ENCODE measurements at places on chromosomes 5 and 9.

GRCh38 chr9:18869725-18870124 is 163.3 kb downstream of the SAXO1 start:
- no peak for DNase-seq

DNA sequence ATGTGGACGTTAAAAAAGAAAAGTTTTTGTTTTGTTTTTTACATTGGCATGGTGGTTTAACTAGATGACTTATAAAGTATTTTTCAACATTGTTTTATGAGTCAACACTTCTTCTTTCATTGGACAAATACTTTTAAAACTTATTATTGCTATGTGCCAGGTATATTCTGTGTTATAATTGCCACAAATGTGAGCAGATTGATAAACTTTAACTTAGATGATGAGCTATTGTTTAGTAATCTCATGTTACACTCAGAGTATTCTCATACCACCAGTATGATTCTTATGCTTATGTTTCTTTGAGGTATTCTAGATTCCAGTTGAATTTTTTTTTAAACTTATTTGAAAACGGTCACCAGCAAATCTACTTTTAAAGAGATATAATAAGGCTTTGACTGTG is 60.3 kb downstream of the RASA1 start:
- DNase-seq = no peak

DNA sequence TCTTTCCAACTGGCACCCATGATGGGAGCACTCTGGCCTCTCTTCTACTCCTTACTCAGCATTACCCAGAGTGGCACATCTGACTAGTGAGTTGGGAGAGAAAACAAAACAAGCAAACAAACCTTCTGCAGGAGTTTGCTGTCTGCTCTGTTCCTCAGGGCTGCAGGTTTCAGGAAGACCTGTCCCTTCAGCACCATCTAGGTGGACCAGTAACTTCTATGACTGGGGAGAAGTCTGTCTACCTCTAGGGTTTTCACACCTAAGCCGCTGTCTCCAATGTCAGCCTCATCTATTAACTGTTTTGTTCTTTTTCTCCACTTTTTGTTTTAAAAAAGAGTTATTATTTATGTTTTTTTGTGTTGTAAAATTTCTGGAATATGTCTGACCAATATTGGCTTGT is 58.7 kb downstream of the RAB3C start:
- no peak for DNase-seq

GRCh38 chr5:75138689-75139088 is 86.3 kb upstream of the GCNT4 start:
- DNase-seq = no peak

DNA sequence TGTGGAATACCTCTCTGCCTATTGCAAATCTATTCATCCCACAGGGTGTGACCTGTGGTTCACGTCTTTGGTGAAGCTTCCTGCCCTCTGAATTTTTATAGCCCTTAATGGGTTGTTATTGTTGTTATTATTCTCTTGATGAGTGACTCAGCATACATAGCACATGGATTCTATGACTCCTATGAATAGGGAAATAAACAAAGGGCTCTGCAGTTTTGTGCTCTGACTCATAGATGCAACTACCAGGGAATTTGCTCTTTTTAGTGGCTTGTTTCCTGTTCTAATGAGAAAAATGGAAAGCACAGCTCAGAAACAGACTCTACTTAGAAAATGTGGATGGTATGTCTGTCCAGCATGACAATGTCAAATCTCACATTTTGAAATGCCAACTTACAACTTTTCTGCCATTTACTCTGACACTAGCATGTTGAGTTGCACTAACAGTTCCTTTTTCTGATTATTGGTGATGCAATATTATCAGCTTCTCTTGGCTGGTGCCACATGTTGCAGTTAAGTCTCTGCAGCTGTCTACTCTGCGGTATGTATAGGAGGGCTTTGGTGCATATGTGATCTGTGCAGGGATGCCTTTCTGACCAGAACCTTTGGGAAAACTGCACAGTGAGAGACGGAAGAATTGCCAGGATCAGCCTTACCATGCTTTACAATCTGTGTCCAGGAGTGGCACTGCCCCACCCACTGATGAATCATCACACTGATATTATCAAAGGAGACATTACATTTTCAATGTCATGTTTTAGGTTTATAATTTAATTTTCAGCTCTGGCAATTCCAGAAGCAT is 996.4 kb upstream of the WWC1 start:
- DNase-seq = peak; percentile 76

DNA sequence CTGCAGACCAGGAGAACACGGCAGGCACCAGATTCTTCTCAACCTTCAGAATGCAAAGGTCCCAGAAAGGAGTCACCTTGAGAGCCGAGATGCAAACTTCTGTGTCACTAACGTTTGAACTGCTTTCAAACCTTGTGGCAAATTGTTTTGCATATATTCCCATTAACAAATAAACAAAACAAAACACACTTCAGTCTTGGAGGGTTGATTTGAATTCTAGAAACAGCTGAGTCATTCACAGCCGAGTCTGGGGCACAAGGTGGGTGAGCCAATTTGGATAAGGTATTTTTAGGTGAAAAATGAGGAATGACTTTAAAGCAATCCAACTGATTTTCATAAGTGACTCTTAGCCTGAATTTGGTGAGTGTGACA is 38.8 kb upstream of the ANKRD33B start:
- no peak for DNase-seq

DNA sequence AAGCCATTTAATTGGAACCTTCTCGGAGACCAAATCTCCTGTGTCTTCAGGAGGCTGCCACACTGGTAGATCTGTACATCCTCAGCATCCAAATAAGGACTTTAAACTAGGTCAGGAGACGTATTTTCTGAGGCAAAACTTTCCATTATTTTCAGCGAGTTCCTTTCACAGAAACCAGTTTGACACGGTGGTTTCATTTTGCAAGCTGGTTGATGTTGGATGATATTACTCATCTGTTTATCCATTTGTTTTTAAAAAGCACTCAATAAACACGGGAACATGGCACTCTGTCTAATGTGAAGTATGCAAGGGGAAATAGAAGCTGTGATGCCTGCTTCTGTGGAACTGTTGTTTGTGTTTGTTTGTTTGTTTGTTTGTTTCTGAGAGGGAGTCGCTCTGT is 199.6 kb downstream of the ERCC6L2 start:
- DNase-seq = no peak

DNA sequence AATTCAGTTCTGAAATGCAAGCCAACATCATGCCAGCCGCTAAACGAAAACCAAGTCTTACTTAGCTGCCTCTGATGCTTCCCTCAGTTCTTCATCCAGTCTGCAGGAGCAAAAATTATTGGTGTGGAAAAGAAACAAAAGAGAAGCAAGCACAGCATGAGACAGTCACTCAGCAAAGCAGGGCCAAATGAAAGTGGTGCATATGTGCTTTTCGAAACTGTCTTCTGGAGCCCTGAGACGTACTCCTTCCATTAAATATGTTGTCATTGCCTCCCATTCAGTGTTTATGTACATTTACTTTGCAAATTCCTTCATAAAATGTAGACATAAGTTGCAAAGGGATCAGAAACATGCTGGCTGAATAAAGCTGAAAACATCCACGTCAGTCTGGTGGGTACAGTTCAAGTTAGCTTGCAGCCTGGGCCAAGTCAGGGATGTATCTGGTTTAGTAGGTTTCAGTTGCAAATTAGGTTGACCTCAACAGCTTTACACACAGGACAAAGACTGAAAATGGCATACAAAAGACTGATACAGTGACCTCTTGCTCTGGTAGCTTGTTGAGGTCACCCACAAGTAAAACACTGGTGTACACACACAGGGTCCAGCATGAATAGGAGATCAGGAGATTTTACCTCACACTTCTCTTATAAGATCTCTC is 139.7 kb upstream of the PCA3 start:
- DNase-seq = no peak

GRCh38 chr5:99191206-99191745 is 262.5 kb upstream of the CHD1 start:
- no peak for DNase-seq

DNA sequence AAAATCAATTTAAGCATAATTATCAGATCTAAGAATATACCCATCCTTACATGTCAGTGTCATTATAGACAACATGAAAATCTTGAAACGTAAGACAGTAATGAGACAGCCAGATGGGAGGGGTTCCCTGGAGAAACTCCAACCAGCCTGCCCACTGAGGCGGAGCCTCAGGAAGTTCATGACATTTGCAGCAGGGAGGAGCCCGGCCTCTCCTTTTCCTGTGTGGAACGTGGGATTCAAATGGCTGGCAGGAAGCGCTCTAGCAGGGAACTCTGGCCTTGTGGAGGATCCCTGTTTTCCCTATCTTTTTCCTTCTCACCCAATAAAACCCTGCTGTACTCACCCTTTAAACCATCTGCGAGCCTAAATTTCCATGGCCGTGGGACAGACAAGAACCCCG is 176.6 kb upstream of the KCNN2 start:
- no peak for DNase-seq

DNA sequence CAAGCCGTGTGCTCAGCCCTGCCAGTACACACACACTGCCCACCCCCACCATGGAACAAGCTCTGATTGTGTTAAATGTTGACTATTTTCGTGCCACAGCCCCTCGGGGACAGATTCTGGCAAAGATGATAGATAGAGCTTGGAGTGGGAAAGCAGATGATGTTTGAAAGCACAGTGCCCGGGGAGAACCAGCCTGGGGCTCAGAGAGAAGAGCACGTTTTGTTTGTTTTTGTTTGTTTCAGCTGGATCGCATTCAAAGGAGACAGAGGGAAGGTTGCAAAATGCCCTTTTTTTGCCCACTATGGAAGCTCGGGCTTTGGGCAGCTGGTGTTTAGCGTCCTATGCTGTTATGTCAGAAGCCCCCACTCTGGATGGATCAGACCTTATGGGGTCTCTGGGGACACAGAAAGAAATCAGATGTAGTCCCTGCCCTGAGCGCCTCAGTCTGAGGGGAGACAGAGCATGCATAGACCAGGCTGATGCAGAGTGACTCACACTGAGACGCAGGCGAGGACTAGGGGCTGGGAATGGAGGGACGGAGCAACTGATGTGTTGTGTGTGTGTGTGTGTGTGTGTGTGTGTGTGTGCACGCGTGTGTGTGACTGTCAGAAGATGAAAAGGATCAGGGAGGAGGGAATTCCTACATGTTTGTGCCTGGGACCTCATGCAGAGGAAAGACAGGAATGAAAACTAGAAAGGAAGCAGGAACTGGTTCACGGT is 229.7 kb downstream of the MELK start:
- DNase-seq = no peak

DNA sequence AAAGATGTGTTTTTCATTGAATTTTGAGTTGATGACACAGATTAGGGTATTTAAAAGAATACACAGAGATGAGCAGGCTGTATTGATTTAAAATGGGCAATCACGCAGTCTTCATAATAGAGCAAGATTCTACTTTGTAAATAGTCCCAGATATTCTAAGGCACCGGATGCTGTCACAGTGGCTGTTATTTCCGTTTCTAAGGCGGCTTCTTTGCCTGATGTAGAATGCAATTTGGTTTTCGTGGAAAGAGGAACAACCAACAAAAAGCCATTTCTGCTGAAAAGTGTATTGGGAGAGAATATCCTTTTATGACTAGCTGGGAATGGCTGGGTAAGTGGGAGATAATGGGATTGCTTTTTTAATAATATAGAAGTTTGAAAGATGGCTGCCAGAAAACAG is 17.5 kb downstream of the PRKACG start:
- no peak for DNase-seq

DNA sequence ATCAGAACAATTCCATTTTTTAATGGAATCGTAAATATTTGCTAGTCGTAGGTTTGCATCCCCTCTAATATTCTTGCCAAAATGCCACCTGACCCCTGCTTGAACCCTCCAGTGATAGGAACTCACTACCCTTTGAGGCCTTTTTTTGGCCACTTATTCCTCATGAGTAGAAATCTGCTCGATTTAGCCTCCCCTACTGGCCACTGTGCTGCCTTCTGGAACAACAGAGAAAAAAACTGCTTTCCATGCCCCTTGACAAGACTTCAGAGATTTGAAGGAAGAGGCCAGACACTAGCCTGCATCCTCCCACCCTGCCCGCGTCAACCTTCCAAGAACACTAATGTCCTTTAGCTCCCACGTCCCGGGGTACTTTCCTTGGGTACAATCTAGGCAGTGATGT is 4.1 kb downstream of the CCDC69 start:
- DNase-seq = no peak

DNA sequence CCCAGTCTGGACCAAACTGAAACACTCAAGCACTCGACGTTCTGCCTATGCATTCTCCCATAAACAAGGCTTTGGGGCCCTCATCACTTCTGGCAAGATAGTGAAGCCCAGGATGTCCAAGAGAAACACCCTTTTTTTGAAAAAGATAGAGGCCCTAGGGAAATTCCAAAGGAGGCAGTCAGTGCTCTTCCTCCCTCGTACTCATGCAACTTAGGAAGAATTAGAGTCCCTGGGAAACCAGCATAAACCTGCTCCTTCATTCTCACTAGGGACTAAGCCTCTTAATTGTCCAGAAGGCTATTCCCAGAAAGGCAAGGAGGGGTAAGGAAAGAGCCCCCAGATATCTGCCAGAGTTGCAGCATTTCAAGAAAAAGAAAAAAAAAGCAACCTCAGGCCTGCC is 7.8 kb upstream of the RUSC2 start:
- DNase-seq = no peak

DNA sequence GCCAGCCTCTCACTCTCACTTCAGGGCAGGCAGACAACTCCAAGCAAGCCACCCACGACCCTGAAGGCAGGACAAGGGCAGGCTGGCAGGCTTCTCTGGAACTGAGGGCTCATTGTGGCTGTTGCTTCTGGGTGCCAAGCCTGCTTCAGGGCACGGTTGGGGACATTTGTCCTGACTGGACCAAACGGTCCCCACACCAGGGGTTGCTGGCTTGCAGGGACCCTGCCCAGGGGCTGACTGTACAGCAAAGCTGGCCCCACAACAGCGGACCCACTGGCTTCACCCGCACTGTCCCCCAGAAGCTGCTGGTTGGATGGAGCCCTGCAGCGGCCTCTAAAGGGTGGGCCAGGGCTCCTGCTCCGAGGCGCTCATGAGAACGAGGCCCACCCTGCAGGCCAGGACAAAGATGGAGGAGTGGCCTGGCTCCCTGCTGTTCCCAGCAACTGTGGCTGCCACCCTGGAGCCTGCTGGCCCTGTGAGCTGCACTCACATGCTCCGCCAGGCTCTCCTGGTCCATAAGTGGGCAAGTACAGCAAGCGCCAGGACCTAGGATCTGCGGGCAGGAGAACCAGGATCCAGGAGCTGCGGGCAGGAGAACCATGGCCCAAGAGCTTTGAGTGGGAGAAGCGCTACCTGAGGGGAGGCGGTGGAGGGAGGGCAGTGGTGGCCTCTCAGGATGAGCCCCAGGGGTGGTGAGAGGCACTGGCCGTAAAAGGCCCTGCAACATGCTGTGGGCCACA is 34.4 kb upstream of the NSMF start:
- DNase-seq = no peak

GRCh38 chr5:164498438-164498837 is 993.0 kb downstream of the MAT2B start:
- DNase-seq = no peak

GRCh38 chr5:173671121-173671949 is 54.9 kb upstream of the BOD1 start:
- DNase-seq = no peak

GRCh38 chr9:37710046-37710445 is 43.6 kb upstream of the TRMT10B start:
- no peak for DNase-seq

GRCh38 chr5:76099286-76099702 is 16.1 kb downstream of the SV2C start:
- DNase-seq = no peak
